Inflammatory macrophage treated with lipopolysaccharide for 1 hour (primary cell): ENCODE measurements at places on chromosomes 2 and 18.

- no peak for DNase-seq
Observed at GRCh38 chr18:46531482-46531881, 125.5 kb downstream of the LOXHD1 start.

- DNase-seq = no peak
Observed at GRCh38 chr2:177902395-177903163, 170.0 kb downstream of the PDE11A start.

GRCh38 chr18:79167526-79168190 lies 98.5 kb downstream of the ATP9B start:
- no peak for DNase-seq

GRCh38 chr2:221465776-221466175 lies 106.3 kb downstream of the EPHA4 start:
- DNase-seq = peak; percentile 69

DNA sequence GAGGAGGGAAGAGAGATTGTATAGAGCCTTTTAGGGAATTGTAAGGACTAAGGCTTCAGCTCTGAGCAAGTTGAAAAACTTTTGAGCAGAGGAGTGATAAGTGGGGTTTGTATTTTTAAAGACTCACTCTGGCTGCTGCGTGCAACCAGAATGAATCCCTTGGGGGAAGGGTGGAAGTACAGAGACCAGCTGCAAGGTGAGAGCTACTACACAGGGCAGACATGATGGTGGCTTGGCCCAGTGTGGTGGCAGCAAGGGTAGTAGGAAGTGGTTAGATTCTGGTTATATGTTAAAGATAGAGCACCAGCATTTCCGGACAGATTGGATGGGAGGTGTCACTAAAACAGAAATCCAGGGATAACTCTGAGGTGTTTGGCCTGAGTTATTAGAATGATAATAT lies 10.1 kb upstream of the SESTD1 start:
- DNase-seq = no peak
